ENCODE measurements at places on chromosomes 5 and 9.

- DNase-seq = no peak
Observed at GRCh38 chr5:41754857-41755256, 115.4 kb downstream of the OXCT1 start.

DNA sequence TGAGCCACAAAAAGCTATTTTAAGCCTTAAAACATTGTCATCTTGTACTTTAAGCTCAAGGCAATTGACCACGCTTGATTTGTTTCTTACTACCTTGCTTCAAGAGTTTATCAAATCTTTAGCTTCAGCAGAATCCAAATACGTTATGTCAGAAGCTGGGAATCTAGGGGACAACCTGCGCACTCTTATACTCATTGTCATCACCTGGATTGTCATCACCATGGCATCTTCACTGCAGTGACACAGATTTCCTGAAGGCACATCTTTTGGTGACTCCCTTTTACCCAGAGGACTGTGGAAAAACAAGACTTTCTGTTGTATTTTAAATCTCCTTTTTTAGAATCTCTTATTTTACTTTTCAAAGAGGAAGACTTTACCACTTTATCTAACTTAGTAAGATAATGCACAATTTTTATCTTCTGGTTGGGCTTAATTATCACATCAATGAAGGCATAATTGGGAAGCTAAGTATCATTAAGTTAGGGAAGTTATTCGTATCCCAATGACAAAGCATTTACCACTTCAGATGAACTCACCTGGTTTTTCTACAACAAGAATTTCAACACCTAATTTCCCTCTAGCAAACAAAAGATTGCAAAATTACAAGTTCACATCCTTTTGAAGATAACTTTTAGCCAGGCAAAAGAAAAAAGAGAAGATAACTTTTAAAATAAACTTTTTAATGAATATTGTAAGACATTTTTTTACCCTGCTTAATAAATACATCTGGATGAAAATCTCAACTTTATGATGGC, 162.0 kb downstream of the DOCK2 start:
- peak; percentile 59 for DNase-seq

GRCh38 chr9:19947996-19948395, 159.2 kb upstream of the SLC24A2 start:
- no peak for DNase-seq

DNA sequence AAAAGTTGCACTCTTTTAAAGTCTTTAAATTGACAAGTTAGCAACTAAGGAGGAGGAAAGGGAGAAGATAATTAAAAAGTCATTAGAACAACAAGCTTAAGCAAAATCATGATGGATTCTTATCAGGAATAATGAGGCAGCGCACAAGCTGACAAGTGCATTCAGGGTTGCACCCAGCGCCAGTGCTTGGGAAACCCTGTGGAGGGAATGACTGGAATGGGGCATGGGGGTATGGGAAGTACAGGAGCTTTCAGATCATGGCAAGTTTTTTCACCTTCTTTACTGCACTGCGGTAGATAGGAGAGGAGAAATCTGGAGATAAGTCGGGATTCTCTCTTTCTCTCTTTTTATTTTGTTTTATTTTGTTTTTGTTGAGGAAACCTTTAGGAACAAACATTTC, 117.9 kb upstream of the CKMT2 start:
- DNase-seq = no peak

GRCh38 chr9:130731355-130731754, 37.8 kb downstream of the EXOSC2 start:
- no peak for DNase-seq

DNA sequence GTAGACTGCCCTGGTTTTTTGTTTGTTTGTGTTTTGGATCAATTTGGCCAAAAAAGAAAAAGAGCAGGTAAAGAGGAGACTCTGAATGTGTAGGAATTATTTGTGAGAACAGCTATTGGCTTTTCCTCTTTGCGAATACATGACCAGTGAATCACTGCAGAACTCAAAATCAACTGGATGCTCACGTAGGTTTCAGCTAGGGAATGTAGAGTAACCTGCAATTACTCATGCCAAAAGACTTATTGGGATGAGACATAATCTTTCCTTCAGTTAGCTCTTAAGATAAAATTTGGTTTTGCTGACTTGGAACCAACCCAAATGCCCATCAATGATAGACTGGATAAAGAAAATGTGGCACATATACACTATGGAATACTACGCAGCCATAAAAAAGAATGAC, 348.0 kb downstream of the NPR3 start:
- DNase-seq = peak; percentile 66

GRCh38 chr5:160961038-160961437, 109.0 kb upstream of the ATP10B start:
- DNase-seq = no peak

DNA sequence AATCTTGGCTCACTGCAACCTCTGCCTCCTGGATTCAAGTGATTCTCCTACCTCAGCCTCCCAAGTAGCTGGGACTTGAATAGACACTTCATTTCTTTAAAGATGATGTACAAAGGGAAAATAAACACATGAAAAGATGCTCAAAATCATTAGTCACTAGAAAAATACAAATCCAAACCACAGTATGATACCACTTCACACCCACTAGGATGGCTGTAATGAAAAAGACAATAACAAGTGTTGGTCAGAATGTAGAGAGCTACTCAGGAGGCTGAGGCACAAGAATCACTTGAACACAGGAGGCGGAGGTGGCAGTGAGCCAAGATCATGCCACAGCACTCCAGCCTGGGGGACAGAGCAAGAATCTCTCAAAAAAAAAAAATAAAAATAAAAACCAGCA, 13.0 kb downstream of the F2RL2 start:
- no peak for DNase-seq

- peak; percentile 35 for DNase-seq
Observed at GRCh38 chr9:91503673-91504081, 80.0 kb upstream of the NFIL3 start.

GRCh38 chr9:86636519-86636918, 282.3 kb upstream of the TUT7 start:
- no peak for DNase-seq

DNA sequence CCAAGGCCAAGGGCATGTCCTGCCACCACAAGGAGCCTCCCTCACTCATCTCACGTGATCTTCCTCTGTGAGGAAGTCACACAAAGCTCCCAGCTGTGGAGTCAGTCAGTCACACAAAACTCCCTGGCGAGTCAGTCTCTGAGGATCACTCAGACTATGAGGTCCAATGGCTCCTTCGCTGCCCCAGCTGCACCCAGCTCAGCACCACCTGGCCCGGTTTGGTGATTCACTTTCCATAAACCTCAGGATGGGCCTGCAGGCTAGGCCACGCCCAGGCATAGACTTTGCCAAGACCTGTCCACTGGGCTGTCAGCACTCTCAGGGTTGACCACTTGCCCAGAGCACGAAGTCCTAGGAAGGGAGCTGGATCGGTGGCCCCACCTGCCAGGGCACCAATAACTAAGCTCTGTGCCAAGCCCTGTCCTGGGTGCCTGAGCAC, 233.8 kb downstream of the HSPA4 start:
- DNase-seq = peak; percentile 92

GRCh38 chr9:123417289-123418051, 61.5 kb downstream of the CRB2 start:
- no peak for DNase-seq

- no peak for DNase-seq
Observed at GRCh38 chr5:54869691-54870090, 115.7 kb downstream of the ESM1 start.

DNA sequence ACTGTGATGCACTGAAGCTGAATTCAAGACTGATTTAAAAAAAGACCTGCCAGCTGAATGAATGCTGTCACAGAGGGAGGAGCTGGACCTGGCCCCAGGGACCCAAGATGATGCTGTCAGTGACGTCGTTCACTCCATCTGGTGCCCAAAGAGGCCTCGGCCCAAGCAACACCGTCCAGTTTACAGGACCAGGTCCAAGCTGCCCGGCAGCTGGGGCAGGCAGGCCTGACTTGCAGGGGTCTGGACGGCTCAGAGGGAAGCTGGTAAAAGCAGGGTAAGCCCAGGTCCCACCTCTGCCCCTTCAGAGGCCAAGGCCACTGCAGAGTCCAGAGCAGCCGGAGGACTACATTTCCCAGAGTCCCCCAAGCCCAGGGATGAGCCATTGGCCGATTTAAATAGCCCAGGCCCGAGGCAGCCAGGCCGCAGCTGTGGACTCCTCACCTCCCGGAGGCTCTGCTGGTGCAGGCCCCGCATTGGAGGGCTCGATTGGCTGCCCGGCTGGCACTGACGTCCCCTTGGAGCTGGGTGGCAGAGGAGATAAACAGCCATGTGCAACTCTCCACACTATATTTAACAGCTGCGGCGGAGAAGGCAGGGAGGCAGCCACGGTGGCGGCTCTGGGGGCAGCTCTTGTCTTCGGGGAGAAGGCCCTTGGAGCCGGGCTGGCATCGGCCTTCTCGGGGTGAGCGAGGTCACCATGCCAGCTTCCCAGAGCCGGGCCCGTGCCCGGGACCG, at the start of gene PLPP7:
TSS of gene PLPP7 (plus strand) at position 423 of the 735 bp plus-strand sequence. CDS start at position 698, 275 bp downstream.
- no peak for DNase-seq

DNA sequence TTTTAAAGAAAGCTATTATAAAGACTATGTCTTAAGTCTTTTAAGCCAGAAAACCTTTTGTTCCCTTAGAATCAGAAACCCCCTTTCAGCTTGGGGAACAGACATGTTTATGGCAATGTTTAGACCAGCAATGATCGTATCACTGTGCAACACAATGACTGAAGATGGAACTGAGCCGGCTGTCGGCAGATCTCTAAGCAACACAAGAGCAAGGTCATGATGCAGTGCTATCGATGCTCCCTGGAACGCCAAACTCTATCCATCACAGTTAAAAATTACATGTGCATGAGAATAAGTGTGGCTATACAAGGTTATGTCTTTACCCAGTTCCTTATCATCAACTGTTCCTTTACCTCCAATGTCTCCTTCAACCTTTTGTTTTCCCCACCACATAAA, 1.8 kb upstream of the RNF44 start:
- DNase-seq = no peak

DNA sequence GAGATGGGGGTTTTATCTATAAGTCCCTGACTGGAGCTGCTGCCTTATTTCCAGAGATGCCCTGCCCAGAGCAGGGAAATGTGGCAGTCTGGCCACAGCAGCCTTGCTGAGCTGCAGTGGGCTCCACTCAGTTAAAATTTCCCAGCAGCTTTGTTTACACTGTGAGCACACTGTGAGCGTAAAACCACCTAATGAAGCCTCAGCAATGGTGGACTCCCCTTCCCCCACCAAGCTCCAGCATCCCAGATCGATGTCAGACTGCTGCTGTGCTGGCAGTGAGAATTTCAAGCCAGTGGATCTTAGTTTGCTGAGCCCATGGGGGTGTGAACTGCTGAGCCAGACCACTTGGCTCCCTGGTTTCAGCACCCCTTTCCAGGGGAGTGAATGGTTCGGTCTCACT, 208.7 kb upstream of the RAI14 start:
- no peak for DNase-seq

GRCh38 chr5:170445936-170446335, 56.8 kb upstream of the KCNMB1 start:
- no peak for DNase-seq

DNA sequence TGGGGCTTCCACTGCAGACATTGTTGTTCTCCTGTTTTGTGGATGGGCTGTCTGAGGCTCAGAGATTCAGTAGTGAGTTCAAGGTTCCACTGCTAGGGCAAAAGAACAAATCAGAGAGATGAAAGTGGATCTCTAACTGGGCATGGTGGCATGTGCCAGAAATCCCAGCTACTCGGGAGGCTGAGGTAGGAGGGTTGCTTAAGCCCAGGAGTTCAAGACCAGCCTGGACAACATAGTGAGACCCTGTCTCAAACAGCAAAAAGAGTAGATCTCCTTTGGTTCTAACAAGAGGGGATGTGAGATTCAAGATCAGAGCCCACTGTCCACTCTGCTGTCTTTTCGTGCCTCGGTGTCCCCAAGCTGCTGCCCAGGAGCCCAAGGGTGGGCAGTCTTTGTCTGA, 11.8 kb upstream of the NDST1 start:
- DNase-seq = no peak

GRCh38 chr9:130414910-130415746, 29.6 kb upstream of the ASS1 start:
- no peak for DNase-seq

DNA sequence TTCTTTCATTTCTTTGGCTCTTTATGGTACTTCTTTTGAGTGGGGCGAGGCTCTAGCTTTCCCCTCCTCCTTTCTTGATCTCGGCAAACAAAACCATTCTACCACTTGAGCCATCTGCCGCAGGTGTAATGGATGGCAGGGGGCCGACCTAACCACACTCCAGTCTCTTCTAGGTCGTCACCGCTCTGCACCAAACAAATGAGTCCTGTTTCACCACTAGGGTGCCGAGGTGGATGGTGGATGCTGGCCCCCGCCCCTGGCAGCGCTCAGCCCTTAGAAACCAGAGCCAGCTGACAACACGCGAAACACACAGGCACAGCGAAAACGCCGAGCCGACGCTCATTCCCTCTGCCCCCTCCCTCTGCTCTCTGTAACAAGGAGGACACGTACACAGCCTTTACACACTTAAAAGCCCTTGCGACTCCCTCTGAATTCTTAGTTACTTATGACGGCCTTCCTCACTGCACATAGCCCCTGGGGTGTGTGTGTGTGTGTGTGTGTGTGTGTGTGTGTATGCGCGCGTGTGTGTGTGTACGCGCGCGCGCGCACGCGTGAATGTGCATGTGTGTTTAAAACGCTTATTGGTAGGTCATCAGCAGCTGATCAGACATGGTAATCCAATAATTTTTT, 199.4 kb downstream of the MEF2C start:
- DNase-seq = no peak

DNA sequence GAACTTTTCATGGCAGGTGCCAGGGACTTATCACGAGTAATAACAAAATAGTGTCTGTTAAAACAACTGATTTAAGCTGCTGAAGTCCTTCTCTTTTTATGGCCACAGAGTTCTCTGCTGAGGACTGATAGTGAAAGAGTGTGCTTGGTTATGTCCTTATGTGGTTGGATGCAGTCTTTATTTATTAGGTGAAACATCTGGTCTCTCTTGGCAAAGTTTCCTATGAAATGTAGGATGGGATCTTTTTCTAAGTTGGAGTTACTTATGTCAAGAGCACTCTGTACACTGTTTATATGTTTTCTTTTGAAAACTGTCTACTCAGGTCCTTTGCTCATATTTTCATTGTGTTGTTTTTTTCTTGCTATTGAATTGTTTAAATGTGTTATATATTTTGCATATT, 1816.1 kb upstream of the C9orf72 start:
- DNase-seq = no peak

- DNase-seq = no peak
Observed at GRCh38 chr9:21144603-21145002, 3.0 kb upstream of the IFNW1 start.

GRCh38 chr9:137221506-137222111, 431 bp downstream of the RNF208 start:
- no peak for DNase-seq

Measured in epithelial cell of esophagus (primary cell).